CD4-positive, alpha-beta memory T cell (primary cell): ENCODE measurements at places on chromosomes 1 and 21.

DNA sequence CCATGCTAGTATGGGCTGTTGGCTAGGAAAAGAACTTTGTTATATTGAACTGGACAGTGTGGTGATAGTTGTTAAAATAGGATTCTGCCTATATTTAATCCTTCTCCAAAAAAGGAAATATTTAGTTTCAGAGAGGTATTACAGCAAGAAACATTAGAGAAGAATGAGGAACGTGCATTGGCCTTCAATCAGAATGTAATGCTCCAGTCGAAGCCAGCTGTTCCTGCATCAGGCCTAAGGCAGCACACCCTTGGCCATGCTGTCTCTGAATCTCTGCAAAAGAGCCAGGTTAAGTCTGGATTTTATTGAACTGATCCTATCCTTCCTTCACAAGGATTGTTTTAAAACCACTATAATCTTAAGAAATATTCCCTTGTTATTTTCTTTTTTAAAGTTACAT is 35.3 kb upstream of the RALGPS2 start:
- DNase-seq: no peak

DNA sequence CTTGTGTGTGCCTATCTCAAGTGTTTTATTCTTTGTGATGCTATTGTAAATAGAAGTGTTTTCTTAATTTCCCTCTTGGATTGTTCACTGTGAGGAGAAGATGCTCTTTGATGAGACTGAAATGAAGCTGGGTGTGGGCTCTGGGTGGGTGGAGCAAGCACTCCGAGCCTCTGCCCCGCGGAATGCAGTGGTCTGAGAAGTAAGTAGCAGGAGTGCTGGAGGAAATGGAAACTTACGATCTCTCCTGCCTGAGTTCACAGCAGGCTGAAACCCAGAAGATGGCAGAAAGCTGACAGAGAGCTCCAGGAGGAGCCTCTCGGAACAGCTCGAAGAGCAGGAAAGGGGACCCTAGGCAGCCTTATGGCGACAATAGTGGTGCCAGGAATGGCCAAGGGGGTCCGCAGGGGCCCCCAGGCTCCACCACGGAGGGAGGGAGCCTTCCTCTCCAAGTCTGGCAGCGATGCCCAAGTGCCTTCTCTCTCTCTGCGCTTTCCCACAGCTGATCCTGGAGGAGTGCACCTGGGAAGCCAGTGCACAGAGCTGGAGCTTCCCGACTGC is 126.8 kb upstream of the COL6A1 start:
- DNase-seq: no peak

GRCh38 chr1:155522069-155522468 is 40.5 kb downstream of the ASH1L start:
- no peak for DNase-seq

DNA sequence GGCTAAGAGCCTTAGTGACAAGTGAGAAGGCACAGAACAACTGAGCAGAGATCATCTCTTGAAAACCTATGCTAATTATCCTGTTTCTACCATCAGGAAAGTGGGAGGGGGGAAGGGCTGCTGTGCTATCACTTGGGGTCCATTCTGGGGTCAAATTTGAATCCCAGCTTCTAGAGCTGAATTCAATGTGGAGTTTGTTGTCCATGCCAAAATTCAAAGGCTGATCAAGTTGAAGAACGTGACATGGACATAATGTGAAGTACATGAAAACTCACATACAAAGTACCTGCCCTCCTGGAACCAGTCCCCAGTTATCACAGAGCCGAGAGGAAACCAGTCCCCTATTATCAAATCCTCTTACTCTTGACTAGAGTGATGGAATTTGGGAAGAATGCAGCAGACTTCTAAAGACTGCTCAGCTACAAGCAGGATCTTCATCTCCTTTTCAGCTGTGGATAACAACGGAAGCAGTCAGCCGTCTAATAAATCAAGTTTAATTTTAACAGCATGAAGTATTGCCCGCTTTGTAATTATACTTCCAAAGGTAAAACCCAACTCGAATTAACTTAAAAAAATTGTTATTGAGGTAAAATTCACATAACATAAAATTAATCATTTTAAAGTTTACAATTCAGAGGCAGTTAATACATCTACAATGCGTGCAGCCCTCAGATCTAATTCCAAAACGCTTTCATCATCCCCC is 78.3 kb downstream of the SLC45A1 start:
- no peak for DNase-seq

DNA sequence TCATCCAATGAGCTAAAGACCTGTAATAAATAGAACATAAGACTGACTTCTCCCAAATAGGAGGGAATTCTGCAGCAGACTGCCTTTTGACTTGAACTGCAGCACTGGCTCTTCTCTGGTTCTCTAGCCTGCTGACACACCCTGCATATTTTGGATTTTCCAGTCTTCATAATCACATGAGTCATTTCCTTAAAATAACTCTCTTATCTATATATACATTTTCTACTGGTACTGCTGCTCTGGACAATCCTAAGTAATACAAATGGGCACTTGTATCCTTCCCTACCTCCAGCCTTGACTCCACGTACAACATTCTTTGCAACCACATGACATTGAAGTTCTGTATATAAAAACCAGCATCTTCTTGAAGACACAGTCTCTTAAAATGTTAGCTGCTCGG is 429.4 kb upstream of the TMPRSS15 start:
- DNase-seq: no peak

DNA sequence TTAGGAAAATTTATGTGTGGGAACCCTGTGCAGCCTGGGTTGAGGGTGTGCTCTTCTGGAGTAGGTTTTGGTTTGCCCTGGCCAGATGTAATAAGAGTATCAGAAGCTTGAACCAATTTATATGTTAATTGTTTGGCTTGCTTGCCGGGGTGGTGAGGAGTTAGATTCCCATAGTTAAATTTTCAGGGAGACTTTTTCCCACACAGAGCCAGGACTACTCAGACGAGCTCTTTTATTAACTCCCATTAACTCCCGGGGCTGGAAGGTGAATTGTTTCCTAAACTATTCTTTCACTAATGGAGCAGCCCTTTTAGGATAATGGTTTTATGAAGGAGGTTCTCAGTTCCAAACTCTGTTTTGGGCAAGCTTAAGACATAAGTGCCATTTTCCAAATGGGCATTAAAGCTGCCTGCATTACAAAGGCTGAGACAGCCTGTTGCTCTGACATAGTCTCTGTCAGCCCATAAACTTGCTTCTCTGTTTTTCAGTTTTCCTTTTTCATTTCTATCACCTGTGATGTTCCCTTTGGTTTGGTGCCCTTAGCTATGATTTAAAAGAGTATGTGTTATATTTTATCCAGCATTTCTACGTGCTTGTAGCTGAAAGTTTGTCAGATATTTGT is 18.0 kb upstream of the RAB3GAP2 start:
- no peak for DNase-seq

DNA sequence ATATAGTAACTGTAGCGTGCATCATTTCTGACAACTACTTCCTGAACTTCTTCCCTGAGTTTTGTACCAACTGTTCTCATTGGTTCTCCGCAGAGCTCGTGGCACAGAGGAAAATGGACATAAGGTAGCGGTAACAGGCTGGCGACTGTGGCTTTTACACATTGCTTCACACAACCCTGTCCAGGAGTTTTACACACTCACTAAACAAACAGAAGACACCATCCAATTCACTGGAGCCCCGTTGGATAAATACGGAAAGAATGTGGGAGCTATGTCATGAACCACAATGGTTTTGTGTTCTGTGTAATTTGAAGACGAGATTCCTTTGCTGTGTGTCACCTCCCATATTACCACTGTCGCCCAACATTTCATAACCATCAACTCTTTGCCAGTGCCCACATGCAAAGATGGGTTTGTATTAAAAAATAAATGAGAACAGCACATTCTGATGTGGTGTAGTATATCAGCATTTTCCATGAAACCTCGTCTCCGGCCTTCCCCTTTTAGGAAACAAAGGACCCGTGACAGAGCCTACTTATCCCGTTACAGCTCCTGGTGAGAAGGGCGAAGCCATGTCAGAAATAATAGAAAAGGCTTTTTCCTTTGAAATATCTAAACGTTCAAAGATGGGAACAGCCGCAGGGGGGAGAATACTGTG is 47.4 kb upstream of the ENAH start:
- no peak for DNase-seq

DNA sequence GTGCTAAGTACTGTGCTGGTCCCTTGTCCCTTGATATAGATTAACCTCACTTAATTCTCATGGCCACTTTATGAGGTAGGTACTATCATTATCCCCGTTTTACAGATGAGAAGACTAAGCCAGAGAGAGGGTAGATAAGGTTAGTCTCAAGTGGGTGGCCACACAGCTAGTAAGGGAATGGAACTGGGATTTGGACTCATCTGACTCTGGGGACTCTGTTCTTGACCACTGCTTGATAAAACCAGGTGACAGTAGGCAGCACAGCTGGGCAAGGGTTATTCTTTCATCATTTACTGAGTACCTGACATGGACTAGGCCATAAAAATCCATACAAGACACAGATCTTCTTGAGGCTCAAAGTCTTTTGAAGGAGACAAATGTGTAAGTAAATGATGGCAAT is 37.2 kb upstream of the PPP2R5A start:
- DNase-seq: no peak

DNA sequence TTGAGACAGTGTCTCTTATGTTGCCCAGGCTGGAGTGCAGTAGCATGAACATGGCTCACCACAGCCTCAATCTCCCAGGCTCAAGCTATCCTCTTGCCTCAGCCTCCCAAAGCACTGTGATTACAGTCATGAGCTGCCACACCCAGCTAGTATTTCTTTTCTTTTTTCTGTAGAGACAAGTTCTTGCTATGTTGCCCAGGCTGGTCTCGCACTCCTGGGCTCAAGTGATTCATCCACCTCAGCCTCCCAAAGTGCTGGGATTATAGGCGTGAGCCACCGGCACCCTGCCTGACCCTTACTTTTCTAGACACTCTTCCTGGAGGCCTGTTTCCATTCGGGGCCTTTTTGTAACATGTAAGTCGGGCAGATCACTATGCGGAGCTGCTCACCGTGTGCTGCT is 30.1 kb upstream of the SRP9 start:
- no peak for DNase-seq

DNA sequence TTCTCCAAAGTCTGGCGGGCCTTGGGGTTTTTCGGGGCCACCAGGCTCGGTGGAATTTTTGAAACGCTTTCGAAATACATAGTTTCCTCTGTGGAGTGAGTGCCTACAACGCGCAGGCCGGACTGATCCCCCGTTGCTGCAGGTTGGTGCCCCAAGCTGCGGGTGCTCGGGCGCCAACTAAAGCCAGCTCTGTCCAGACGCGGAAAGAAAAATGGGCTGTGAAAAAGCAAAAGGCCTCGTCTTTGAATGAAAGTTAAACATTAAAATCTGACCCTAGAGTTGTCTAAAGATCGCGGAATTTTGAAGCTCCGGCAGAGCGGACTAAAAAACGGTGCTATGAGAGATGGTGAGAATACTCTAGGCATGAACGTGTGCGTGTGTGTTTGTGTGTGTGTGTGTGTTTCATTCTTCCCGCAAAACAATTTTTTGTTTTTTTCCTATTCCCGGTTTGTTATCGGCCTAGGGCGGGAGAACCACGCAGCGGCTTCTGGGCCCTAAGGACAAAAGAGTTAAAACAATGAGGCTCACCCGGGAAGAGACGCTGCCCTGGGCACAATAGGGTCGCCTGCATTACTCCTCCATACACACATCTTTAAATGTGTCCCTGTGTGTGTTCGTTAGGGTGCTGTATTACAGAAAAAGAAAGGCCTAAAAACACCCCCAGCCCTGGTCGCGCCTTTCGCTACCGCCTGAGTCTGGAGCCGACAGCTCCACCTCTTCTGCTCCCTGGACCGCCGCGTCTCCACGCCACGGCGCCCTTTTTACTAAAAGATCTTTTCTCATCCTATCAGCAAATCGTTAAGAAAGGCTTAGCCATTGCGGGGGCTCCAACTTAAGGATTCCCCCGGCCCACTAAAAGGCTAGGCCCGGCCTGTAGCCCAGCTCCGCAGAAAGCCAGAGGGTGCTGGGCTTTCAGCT is 3.2 kb downstream of the TBX15 start:
- no peak for DNase-seq

DNA sequence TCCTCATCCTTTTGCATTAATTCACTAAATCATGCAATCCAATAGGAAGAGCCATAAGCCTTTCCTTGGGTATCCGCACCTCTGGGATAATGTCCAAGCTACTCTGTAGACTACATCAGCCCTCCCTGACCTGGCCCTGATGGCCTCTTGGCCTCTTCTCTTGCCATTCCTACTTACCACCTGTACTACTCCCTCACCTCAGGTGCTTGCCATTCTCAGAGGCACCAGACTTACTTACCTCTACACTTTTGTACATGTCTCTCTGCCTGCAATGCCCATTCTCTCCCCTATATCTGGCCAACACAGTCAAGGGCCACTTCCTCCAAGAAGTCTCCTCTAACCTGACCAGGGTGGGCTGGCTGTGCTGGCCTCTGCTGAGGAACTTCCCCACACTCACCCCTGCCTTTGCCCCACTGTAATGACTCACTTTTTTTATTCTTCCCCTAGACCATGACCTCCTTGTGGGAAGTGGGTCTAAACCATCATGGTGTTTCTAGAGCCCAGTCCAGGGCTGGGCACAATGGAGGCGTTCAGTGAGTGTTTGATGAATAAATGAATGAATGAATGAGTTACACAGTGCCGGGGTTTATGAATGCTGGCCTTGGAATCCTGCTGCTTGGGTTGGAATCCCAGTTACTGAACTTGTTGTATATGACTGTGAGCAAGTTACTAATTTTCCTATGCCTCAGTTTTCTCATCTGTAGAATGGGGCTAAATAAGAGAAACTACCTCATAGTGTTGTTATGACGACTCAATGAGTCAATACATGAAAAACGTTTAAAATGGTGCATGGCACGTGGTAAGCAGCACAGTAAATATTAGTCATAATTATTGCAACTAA is 179.8 kb downstream of the FOXD2 start:
- no peak for DNase-seq

DNA sequence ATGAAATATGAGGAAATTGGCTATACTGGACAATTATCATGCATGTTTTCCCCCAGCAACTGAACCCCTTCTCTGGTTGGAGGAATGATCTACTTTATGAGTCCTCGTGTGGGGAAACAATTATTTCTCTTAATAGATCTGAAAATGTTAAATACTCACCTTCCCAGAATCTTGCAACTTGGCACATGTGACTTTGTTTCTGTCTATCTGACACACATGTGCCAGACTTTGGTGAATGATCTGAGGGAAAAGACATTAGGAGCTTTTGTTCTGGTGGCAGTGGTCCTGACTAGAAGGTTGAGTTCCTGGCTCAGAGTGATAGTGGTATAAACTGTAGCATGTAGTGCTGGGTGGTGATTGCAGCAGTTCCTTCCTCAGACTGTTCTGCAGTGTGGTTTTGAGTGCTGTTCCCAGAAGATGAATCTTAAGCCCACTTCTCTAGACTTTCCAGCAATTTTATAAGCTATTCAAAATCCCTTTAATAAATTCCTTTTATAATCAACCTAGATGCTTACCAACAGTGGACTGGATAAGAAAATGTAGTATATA is 59.3 kb upstream of the B3GALNT2 start:
- no peak for DNase-seq

DNA sequence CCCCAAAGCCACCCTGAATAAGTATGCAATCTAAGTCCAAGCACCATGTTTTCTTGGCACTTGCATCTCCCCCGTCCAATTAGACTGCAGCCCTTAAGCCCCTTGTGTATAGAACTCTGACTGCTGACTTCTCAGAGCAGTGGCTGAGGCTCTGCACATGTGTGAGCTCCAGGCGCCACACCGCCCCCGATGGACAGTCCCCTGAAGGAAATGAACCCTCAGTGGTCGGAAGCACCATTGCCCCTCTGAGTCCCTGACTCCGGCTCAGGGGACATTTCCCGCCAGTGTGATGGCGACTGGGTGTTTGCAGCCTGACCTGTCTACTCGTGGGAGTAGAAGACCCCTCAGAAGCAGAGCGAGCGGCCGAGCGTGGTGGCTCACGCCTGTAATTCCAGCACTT is 37.2 kb upstream of the SCCPDH start:
- DNase-seq: no peak

GRCh38 chr1:6588893-6589520 is 9.2 kb downstream of the ZBTB48 start:
- no peak for DNase-seq

GRCh38 chr1:210151052-210151672 is 81.4 kb upstream of the SERTAD4 start:
- DNase-seq: no peak
